ENCODE measurements at places on chromosomes 2 and 18. TPM values are rescaled to one million over a fixed set of nuclear protein-coding genes. Genes with fewer than 3 reads are reported as not detected.

AQP4 gene
- not detected for total RNA-seq

- no peak for DNase-seq
- no peaks in the 10 kb centered on the region for H3K4me1 ChIP-seq
- H3K27me3 ChIP-seq, result no peaks in the 10 kb centered on the region
- H3K36me3 ChIP-seq, result no peaks in the 10 kb centered on the region
- no peak overlapping the region for H3K4me3 ChIP-seq
Observed at GRCh38 chr18:35804377-35804776, 168.1 kb upstream of the RMP24 start.

CHST9 gene
- not detected for total RNA-seq

DNA sequence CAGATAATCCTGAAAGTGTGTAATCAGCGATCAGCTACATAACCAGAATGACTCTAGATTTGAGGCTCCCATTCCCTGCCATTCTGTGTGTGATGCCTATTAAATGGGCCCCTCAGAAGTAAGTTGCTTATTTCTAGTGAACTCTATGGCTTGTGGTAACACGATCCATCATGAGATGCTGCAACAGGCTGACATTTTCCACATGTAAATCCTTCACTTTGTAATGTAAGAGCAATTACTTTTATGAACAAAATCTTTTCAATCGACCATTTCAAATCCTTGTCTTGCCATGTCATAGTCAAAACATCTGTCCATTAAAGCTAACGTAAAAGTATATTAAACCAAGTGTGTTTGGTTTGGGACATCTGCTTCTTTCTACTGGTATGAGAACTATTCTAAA is 175.9 kb upstream of the ETAA1 start:
- no peaks in the 10 kb centered on the region for H3K27me3 ChIP-seq
- H3K36me3 ChIP-seq, result no peaks in the 10 kb centered on the region
- H3K4me1 ChIP-seq, result no peaks in the 10 kb centered on the region
- DNase-seq, result no peak
- H3K27ac ChIP-seq, result no peak overlapping the region

DNA sequence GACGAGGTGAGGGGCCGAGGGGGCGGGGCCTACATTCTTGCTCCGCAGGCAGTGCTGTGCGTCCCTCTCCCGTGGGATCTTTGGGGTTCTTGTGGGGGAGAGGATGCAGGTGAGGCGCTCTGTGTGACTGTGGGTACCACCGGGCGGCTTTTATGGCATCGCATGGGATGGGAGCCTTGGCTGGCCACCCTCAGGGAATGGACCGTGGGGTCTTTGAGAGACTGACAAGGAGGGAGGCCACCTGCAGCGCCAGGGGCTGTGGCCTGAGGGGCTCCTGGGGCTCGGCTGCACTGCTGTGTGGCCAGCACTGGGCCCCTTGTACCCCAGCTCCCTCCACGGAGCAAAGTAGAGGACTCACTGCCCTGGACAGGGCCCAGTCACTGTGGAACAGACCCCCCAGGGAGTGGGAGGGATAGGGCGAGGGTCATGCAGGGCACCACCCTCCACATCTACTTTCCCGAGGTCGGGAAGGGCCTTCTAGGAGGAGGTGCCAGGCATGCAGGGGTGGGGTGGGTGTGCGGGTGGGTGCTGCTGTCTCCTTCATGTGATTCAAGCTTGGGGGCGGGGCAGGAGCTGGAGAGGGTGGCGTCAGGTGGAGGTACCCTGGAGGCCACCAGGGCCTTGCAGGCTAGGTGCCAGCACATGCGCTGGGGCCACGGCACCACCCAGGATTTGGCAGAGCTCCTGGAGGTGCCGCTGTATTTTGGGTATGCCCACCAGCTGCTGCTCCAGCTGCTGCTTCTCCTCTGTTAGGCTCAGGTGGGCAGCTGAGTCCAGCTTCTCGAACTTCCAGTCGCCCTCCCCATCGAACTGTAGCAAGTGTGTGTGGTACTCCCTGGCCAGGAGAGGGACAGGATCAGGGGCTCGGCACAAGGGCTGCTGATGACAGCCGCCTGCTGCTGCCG is 1072.4 kb downstream of the RPIA start:
- no peak overlapping the region for H3K4me3 ChIP-seq
- H3K4me1 ChIP-seq, result no peaks in the 10 kb centered on the region
- no peaks in the 10 kb centered on the region for H3K36me3 ChIP-seq
- peaks cover 6% of the 10 kb centered on the region for H3K27me3 ChIP-seq
- DNase-seq, result no peak

- H3K27ac ChIP-seq, result no peak overlapping the region
- no peaks in the 10 kb centered on the region for H3K27me3 ChIP-seq
- no peaks in the 10 kb centered on the region for H3K36me3 ChIP-seq
- DNase-seq, result peak; percentile 35
Observed at GRCh38 chr18:78727057-78727739, 252.4 kb upstream of the SALL3 start.

GRCh38 chr2:212882626-212883025 is 268.8 kb downstream of the IKZF2 start:
- H3K4me3 ChIP-seq, result no peak overlapping the region
- H3K36me3 ChIP-seq, result no peaks in the 10 kb centered on the region
- no peaks in the 10 kb centered on the region for H3K4me1 ChIP-seq
- no peak for DNase-seq
- no peaks in the 10 kb centered on the region for H3K27me3 ChIP-seq

DNA sequence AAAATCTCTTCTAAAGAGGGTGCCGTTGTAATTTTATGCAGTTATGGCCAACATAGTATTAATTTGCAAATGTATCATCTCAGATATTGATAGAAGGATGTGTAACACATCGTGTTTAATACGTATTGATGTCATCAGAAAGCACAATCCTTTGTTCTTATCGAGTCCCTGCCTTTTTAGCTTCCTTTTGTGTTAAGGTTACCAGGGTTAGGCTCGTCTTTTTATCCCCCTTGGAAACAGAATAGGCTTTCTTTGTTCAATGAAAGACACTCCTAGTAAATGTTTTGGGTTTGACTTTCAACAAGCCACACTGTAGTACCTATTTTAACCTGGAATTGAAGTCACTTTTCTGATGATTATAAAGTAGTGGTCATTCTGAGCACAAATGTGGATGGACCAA is 136.2 kb downstream of the WDR7 start:
- no peak for DNase-seq
- H3K27me3 ChIP-seq, result no peaks in the 10 kb centered on the region
- 0 out of 2 replicates have a peak, but pooled peaks cover 3% of the 10 kb centered on the region for H3K36me3 ChIP-seq
- no peak overlapping the region for H3K4me3 ChIP-seq
- no peak overlapping the region for H3K27ac ChIP-seq

CTAGE1 gene
- 0.11 TPM for total RNA-seq

GRCh38 chr2:17791817-17792130 is 24.5 kb upstream of the MSGN1 start:
- H3K27ac ChIP-seq, result no peak overlapping the region
- H3K27me3 ChIP-seq, result no peaks in the 10 kb centered on the region
- no peak overlapping the region for H3K4me3 ChIP-seq
- DNase-seq, result no peak
- no peaks in the 10 kb centered on the region for H3K36me3 ChIP-seq
- peaks cover 11% of the 10 kb centered on the region for H3K4me1 ChIP-seq

GRCh38 chr18:37567061-37567993 is 1.7 kb upstream of the CELF4 start:
- no peaks in the 10 kb centered on the region for H3K4me1 ChIP-seq
- H3K27me3 ChIP-seq, result peaks cover 29% of the 10 kb centered on the region
- H3K36me3 ChIP-seq, result no peaks in the 10 kb centered on the region

CYS1 gene
- 21.3 TPM for total RNA-seq

GPR45 gene
- total RNA-seq, result 0.29 TPM

GRCh38 chr18:74063023-74063422 is 84.6 kb downstream of the FBXO15 start:
- no peaks in the 10 kb centered on the region for H3K4me1 ChIP-seq
- H3K36me3 ChIP-seq, result no peaks in the 10 kb centered on the region
- no peak for DNase-seq
- peaks cover 19% of the 10 kb centered on the region for H3K27me3 ChIP-seq
- H3K4me3 ChIP-seq, result no peak overlapping the region

- peaks cover 13% of the 10 kb centered on the region for H3K27me3 ChIP-seq
- H3K4me1 ChIP-seq, result no peaks in the 10 kb centered on the region
- no peak for DNase-seq
- H3K4me3 ChIP-seq, result no peak overlapping the region
- no peak overlapping the region for H3K27ac ChIP-seq
Observed at GRCh38 chr18:3819961-3820360, 370.0 kb downstream of the TGIF1 start.

M1AP gene
- not detected for total RNA-seq

DNA sequence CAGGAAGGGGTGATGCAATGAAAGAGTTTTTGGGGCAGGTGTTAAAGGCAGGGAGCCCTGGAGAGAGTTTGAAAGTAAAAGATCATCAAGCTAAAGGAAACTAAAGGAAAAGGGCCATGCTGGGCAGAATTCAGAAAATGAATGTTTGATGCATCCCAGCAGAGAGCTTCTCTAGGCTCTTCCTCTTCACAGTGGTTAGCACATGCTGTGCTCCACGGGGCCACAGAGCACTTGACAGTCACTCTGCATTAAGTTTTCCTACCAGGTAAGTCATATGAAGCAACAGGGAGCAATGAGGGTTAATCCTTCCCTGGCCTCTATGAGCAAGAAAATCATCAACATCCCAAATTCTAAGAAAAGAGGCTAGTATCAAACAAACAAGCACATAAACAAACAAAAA is 895.2 kb downstream of the TRIB2 start:
- H3K36me3 ChIP-seq, result no peaks in the 10 kb centered on the region
- no peak overlapping the region for H3K27ac ChIP-seq

- DNase-seq, result no peak
- no peaks in the 10 kb centered on the region for H3K27me3 ChIP-seq
- no peak overlapping the region for H3K27ac ChIP-seq
- peaks cover 24% of the 10 kb centered on the region for H3K4me1 ChIP-seq
Observed at GRCh38 chr2:9210030-9210429, 3.4 kb downstream of the ASAP2 start.

SS18 gene
- total RNA-seq, result 147 TPM

DNA sequence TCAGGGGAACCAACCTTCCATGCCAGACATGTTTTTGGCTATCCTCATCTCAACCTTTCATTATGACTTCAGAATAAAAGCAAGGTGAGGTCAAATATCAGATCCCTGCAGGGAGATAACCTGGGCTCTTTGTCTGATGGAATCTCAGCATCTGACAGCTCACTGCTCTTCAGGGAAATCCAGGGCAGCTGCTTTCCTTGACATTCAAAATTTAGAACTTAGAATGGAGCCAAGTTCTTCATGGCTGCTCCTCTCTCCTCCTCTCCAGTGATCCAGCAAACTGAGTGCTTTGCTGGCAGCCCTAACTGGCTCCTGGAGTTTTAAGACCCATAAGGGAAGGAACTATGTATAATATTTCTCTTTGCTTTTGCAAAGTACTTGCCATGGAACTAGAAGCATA is 716.3 kb downstream of the TSN start:
- H3K36me3 ChIP-seq, result no peaks in the 10 kb centered on the region
- no peak overlapping the region for H3K27ac ChIP-seq
- no peaks in the 10 kb centered on the region for H3K4me1 ChIP-seq
- H3K4me3 ChIP-seq, result no peak overlapping the region
- no peak for DNase-seq
- H3K27me3 ChIP-seq, result no peaks in the 10 kb centered on the region

DNA sequence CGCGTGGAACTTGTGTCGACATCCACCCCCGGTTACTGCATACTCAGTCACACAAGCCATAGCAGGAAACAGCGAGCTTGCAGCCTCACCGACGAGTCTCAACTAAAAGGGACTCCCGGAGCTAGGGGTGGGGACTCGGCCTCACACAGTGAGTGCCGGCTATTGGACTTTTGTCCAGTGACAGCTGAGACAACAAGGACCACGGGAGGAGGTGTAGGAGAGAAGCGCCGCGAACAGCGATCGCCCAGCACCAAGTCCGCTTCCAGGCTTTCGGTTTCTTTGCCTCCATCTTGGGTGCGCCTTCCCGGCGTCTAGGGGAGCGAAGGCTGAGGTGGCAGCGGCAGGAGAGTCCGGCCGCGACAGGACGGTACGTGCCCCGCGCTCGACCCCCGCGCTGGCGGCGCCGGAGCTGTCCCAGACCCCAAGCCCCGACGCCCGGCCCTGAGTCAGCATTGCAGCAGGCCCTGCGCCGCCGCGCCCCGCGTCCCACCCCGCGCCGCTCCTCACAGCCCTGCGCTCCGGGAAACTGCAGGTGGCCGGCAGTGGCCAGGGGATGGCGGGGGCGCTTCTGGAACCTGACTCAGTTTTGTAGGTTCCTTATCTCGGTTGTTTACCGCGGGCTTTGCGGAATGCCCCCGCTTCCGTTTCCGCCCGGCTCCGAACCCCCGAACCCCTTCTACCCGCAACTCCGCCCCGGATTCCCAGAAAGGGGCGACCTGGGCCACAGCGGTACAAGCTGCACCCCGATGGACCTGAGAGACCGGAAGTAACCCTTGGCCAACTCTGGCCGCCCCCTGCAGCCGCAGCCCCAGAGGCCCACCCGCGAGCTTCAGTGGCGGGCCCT is at the start of gene CFLAR:
Gene CFLAR, plus strand, starts transcription at position 50 of the 844 bp plus-strand sequence. CDS start 13,702 bp downstream, outside the sequence.
- H3K4me3 ChIP-seq, result peak within 1 kb of the TSS; percentile 81
- peaks cover 35% of the 10 kb centered on the region for H3K4me1 ChIP-seq
- DNase-seq, result peak; percentile 81
- no peaks in the 10 kb centered on the region for H3K27me3 ChIP-seq
- H3K36me3 ChIP-seq, result peaks cover 11% of the 10 kb centered on the region
- H3K27ac ChIP-seq, result peak within 1 kb of the TSS; percentile 95

DNA sequence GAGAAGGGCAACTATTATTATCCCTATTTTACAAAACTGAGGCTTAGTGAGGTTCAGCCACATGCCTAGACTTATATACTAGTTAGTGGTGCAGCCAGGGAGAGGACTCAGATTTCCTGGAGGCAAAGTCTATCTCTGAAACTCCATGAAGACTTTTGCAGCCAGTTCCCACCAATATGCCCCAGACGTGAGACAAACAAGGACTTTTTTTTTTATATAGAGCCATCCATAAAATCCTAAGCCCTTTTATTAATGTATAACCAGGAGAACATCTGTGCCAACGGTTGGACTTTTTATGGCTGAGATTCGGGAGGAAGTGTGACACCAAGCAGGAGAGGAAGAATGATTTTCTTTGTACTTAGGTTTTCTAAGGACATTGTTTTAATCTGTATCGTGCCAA is 29.9 kb downstream of the LIPG start:
- H3K4me1 ChIP-seq, result no peaks in the 10 kb centered on the region
- no peaks in the 10 kb centered on the region for H3K27me3 ChIP-seq
- no peak overlapping the region for H3K27ac ChIP-seq
- H3K4me3 ChIP-seq, result no peak overlapping the region
- no peak for DNase-seq

LRRTM1 gene
- total RNA-seq, result not detected

Measured in SJSA1 (cell line).